ENCODE measurements at places on chromosomes 4 and X. TPM values are rescaled to one million over a fixed set of nuclear protein-coding genes. Genes with fewer than 3 reads are reported as not detected.

Gene CPZ
- 9.7 TPM for polyA plus RNA-seq

Gene MAGEB4
- not detected for polyA plus RNA-seq

Gene FABP2
- polyA plus RNA-seq = not detected

Gene ARX
- 3.8 TPM for polyA plus RNA-seq

Gene PROM1
- polyA plus RNA-seq = 47.4 TPM

Gene HEPH
- 10.0 TPM for polyA plus RNA-seq

Gene ARHGAP36
- polyA plus RNA-seq = 404 TPM

DNA sequence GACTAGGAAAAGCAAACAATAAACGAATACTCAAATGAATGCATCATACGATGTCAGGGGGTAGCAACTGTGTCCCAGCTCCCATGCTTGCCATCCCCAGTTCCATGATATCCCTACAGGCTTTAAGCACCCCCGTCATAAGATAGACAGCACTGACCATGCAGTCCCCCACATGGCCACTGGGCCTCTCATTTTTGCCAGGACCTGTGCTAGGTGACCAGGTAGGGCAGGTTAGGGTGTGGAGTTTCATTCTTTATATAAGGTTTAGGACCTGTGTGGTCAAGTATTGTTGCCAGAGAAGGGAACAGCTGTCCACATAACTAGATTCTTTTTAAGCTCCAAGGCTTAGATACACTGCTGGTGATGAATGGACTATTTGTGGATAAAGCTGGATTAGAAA is 9.7 kb downstream of the PPEF2 start:
- no peak for DNase-seq

- DNase-seq = no peak
These were observed 33.7 kb upstream of the GPR34 start for GRCh38 chrX:41655101-41655500.

DNA sequence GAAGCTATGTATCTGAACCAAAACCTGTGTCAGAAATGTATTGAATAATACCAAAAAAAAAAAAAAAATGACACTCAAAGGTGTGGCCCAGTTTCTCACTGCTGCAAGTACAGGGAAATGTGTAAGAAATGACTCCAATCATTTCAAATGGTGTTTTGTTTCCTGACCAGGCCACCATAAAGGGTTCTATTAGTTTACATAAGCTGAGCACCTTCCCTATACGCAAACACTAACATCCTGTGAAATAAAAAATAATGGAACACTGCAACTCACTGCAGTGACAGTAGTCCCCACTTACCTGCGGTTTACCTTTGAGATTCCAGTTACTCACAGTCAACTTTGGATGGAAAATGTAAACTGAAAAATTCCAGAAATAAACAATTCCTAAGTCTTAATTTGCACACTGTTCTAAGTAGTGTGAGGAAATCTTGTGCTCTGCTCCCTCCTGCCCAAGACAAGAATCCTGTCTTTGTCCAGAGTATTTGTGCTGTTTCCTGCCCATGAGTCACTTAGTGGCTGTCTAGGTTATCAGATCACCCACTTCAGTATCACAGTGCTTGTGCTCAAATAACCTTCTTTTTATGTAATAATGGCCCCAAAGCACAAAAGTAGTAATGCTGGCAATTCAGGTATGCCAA is 265.3 kb downstream of the RCHY1 start:
- no peak for DNase-seq

GRCh38 chr4:183674153-183674552 is 15.1 kb downstream of the TRAPPC11 start:
- DNase-seq = no peak

- DNase-seq = no peak
These were observed 15.2 kb downstream of the PDLIM3 start for GRCh38 chr4:185520119-185520518.

DNA sequence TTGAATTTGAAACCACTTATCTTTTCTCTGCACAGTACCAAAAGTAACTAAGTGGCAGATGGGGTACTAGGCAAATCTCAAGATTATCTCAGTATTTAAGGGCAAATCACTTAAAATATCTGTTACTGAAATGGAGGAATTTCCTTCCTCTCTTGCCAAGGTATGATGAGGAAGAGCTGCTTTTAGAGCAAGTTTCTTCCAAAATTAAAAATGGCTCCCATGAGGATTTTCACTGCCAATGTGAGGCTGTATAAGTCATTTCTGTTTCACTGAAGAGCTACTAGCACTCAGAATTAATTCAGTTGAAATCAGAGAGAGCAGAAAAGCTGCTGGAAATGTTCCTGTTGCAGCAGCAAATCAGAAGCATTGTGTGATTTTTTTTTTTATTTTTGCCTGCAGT is 43.4 kb downstream of the GABRB1 start:
- peak; percentile 24 for DNase-seq

DNA sequence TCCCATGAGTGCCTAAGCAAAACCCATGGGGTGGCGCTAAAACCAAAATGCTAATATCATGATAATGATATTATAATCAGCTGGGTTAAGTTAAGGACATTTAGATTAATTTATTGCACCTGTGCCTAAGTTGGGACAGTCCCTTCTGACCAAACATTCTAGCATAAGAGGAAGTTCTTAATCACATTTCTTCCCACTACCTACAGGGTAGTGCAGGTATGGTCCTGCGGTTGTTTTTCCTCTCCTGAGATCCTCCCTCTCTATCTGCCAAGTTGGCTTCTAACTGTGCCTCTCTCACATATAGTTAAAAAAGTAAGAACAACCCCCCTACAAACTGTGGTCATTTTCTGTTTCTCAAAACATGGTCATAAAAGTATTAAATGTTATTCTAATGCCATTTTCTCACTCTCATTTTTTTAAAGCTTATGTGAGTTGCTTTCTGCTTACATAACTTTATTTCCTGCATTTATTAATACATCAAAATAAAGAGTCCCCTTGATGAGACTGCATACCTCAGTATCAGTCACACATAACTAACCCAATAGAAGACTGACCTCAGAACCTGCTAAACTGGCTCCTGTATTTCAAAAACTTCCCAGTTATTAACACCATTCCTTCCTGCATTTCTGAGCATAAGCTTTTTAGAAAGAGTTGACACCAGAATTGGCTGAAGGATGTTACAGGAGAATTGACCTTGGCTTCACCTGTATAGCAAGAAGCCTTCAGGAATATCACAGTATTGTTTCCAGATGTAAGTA is 1332.5 kb downstream of the FSTL5 start:
- DNase-seq = no peak

- DNase-seq = no peak
These were observed 96.4 kb upstream of the HS3ST1 start for GRCh38 chr4:11525085-11525484.

GRCh38 chr4:115537387-115537786 is 424.0 kb upstream of the NDST4 start:
- DNase-seq = no peak

DNA sequence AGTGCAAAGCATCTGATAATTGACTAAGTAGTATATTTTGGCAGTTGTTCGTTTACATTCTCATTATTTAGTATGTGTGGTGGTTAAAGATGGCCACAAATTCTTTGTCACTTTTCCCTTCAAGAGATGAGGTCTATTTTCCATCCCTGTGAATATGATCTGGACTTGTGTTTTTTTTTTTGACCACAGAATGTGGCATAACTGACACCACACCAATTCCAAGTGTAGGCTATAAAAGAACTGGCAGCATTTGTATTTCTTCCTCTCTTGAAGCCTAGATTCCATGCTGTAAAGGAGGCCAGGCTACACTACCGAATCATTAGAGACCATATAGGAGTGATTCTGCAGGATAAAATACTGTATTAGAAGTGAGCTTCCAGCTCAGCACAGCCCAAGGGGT is 596.6 kb downstream of the DMD start:
- DNase-seq = no peak

DNA sequence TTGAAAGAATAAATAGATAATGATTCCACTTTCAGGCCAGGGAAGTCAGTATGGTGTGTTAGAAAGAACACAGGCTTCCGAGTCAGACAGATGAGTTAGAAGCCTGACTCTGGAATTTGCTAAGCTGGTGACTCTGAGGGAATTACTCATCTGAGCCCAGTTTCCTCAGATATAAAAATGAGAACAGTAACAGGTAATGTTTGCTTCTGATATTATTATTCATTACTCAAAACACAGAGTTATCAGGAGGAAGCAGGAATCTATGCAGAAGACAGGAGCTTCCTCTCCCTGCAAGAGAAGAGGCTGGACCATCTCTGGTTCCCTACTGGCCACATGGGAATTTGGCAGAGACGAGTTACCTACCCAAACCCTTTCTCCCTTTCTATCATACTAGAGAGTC is 163.1 kb downstream of the EVC2 start:
- DNase-seq = no peak

DNA sequence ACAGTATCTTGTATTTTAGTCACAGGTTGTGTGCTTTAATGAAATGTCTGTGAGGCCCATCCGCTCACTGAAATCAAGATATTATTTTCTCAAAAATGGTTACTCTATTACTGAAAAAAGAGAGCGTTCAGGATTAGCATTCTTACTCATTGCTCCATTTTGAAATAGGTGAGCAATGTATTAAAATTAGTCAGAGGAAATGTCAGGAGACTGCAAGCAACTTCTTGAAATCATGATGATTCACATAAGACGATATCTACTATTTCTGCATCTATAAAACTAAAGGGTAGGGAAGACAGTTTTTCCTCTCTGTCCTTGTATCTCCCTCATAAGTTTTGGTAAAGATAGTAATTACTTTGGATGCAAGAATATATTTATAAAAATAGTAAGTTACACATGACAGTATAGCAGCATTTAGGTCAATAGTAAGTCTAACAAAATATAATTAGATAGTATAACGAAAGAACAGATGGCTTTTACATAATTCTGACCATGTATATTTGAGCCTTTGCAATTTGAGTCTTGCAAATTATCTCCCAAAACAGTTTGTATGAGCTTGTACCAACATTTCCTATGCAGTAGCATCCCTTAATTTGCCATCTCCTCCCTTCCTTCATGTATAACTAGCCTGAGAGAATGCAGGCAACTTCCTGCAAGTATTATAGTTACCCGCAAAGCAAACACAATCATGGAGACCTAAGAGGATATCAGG is 937.8 kb downstream of the PCDH7 start:
- DNase-seq = no peak

- no peak for DNase-seq
These were observed 160.1 kb downstream of the EFHC2 start for GRCh38 chrX:44183329-44183728.

DNA sequence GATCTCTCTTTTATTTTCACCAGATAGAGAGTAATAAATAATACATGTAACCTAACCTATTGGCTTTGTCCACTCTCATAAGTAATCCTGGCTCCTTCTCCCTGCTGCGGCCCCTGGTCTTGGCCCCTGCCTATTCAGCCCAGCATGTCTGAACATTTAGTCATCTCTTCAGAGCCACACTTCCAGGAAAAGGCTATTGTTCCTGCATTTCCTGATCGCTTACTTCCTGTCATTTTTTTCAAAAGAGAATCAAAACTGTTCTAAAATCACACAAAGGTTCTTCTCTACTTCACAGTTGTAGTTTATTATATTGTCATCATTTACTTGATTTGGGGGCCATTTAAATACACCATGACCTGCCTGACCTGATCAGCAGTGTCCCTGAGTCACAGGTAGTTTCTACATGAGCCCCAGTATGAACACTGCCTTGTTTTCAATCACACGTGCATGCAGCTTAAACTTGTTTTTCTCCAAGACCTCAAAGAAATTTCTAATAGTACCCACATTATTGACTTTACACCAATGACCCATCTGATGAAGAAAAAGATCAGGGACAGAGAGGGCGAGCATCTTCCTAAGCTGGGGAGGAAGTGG is 47.4 kb upstream of the KDR start:
- DNase-seq = no peak

GRCh38 chrX:13372203-13372980 is 52.5 kb upstream of the ATXN3L start:
- DNase-seq = no peak

DNA sequence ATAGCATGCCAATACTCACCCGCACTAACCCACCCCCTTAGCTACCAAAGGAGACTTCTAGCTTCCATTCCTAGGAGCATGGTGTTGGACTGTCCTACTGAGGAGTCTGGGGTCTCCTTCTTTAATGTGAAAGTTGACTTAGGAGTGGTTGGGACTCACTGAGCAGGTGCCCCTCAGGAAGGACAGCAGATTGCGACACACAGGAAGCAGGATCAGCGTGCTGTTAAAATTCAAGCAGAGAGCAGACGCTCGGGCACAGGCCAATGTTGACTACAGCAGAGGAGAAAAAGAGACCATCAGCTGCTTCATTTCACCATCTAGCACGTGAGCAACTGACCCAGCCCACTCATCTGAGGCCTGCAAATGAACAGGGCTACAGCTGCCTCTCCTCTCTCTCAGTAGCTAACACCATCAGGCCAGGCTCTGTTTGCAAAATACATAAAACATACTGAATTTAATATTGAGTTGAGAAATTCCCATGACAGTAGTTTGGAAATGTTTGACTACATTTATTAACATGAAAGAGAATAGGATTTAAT is 10.8 kb downstream of the NOX1 start:
- no peak for DNase-seq

DNA sequence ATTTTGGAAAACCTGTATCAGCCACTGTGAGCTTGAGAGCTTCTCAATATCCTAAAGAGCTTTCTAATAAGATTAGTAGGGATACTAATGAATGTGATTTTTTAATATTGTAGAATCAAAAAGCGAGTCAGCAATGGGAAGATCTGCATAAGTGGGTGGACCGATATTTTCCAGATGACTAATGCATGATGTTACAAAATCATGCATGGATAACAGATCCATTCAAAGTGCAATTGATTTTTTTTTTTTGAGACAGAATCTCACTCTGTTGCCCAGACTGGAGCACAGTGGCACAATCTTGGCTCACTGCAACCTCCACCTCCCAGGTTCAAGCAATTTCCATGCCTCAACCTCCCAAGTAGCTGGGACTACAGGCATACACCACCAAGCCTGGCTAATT is 7.3 kb upstream of the CLDN2 start:
- DNase-seq = no peak

DNA sequence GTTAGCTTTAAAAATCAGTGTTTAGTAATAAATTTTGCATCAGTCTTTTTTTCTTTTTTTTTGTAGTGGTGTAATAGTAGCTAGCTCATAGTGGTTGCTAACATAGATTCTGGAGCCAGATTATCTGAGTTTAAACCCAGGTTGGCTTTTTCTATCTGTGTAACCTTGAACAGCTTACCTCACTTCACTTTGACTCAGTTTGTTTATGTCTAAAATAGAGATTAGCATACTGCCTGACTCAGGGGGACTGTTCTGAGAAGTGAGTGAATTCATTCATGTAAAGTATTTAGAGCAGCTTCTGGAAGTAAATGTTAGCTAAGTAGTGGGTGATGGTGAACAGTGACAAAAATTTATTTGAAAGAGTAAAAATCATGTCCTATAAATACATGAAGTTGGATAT is 32.9 kb downstream of the CPEB2 start:
- DNase-seq = no peak

DNA sequence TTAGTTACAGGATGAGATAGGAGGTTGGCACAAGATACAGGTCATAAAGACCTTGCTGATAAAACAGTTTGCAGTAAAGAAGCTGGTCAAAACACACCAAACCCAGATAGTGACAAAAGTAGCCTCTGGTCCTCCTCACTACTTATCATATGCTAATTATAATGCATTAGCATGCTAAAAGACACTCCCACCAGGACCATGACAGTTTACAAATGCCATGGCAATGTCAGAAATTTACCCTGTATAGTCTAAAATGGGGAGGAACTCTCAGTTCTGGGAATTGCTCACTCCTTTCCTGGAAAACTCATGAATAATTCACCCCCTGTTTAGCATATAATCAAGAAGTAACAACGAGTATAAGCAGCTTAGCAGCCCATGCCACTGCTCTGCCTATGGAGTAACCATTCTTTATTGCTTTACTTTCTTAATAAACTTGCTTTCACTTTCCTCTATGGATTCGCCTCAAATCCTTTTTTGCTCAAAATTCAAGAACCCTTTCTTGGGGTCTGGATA is 1254.4 kb downstream of the PCDH7 start:
- DNase-seq = no peak

- no peak for DNase-seq
These were observed 11.8 kb downstream of the AMBN start for GRCh38 chr4:70603856-70604255.

Data from muscle of back (tissue), 13 donors.